ENCODE measurements at places on chromosomes 5 and 9.

- DNase-seq, result no peak
Measured at GRCh38 chr5:17186256-17186655, 31.2 kb upstream of the BASP1 start.

DNA sequence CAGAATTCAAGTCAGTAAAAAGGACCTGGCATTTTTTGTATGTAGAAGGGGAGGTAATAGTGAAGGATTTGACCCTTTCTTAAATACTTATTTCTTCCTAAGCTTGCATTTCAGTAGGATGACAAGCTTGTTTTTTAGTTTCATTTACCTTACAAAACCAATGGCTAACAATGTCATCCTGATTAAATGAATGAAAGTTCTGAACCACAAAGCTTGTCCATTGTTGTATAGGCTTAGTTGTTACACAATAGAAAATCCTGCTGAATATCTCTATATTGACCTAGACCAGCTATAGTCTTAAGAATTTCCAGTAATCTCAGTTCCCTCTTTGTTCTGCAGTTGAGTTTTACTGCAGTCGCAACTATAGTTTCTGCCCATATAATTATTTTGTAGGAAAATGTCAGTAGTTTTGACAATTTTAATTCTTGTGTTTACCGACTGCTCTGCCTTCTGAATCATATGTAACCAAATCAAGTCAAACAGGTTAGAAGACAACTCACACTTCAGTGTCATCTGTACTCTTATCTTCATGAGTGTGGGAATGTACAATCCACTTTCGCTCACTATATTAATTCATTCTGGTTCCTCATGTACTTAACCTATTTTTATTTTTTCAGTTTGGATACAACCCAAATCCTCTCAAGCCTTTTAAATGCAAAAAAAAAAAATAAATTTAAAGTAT, 195.7 kb downstream of the CD180 start:
- no peak for DNase-seq

DNA sequence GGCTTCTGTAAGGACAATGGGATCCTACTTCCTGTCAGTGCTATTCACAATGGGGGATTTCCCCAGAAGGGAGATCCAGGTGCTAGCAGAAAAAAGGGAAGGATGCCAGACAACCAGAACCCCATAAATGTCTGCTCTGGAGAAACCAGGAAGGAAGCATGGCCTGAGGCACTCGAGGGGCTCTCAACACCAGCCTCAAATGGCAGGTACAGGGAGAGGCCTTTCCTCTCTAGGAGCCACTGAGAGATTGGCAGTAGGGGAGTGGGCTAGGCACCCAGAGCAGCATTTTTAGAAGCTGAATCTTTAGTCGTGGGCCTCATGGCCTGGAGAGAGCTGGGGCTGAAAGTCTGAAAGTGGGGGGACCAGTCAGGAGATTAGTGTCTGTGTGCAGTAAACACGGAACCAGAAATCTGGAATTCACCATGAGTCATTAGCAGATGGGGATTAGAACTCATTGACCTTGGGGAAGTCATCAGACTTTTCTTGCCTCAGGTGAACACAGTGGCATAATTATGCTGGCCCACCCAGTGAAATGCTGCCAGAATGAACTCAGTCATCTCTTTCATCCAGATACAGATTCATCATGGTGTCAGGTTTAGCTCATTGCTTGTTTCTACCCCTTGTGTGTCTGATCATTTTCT, 28.3 kb downstream of the ARHGEF28 start:
- no peak for DNase-seq

DNA sequence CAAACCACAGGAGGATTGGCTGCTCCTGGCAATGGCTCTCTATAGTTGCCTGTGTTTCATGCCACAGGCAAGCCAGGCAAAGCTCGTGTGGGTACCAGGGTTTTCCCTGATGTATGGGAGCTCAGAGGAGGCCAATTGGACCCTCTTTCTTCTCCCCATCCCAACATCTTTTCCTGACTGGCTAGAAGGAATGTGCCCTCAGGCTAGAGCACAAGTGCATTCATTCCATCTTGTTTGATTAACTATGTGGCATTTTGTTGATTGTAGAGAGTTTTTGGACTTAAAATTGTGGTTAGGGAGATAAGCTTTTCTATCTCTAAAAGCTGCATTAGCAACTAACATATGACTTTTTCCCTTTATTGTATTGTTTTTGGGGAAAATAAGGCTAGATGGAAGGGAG, 561.3 kb downstream of the PSAT1 start:
- DNase-seq, result no peak

GRCh38 chr5:14064841-14065240, 78.3 kb upstream of the TRIO start:
- DNase-seq, result no peak

- no peak for DNase-seq
Measured at GRCh38 chr5:76849419-76850291, at the start of gene S100Z. Gene S100Z, plus strand, starts transcription at chr5:76850014. Its CDS starts 25,346 bp downstream, at chr5:76875360.

GRCh38 chr5:131225282-131225974, 38.4 kb upstream of the CDC42SE2 start:
- no peak for DNase-seq

GRCh38 chr5:149466457-149466972, 84.7 kb downstream of the CSNK1A1 start:
- DNase-seq, result no peak
